ENCODE measurements at places on chromosomes 7 and 10.

DNA sequence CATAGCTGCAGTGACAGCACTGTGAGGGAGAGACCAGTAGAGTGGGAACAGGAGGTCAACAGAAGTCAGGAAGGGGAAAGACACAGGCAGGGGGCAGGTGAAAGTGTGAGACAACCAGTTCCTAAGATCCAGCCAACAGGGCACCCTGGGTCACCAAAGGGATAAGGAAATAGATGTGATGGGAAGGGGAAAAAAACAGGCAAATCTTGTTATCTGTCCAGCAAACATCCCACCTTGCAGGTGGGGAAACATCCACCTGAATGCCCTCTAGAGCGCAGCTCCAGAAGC is 42.5 kb downstream of the DPCD start:
- DNase-seq = no peak

- DNase-seq = no peak
Observed at GRCh38 chr10:76302481-76302880, 871.1 kb downstream of the LRMDA start.

DNA sequence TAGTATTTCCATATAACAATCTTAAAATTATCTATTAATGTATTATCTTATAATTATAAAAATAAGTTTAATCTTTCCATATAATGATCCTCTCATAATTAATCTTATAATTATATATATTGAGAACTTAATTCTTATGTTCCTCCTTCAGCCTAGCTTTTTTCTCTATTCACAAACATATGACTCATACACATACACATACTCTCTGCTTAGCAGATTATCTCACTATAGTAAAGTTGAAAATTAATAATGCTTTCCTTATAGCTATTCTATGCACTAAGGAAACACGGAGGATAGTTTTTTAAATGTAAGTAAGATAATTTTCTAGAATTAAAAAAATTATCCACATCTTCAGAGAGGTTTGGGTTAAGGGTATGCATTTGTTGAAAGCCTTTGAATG is 47.7 kb upstream of the ITGB8 start:
- no peak for DNase-seq

DNA sequence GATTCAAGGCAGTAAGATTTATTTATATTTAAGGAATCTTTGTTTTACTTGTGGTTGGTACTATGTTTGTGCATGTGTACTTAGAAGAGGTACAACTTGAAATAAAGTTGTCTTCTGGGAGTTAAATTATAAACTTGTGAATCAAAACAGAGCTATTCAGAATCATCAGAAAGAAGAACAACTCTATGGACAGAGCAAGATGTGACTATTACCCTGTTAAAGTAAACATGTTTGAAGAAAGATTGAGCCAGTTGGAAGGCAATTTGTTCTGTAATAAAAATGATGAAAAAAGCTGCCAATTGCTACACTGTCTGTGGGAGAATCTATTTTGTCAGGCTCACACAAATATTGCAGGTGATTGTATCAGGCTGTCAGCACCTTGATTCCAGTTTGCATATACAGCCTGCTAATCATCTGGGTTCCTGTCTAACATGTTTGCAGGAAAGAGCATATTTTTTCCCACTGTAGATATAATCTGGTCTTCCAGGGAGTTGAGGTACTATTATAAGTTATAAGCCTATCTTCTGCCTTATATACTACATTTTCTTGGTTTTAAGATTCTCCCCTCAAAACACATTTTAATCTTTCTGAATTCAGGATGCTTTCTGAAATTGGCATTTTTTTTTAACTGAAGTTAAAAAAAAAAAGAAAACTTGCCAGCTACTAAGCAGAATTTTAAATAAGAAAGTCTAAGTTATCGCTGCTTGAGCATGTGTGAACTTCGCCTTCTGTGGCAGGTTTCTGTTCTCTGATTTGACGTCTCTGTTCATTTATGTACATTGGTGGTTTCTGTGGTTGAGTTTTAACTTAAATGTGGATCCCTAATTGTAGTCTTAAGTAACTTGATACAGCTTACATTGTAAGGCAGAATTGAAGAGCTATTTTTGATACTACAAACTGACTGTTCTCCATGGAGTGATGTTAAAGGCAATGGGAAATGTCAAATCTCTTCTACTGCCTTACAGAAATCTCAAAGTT is 46.0 kb downstream of the ZNRF2 start:
- DNase-seq = no peak

- no peak for DNase-seq
Observed at GRCh38 chr10:129537151-129537550, 70.1 kb downstream of the MGMT start.

- peak; percentile 56 for DNase-seq
Observed at GRCh38 chr7:39453743-39454355, 112.4 kb upstream of the YAE1 start.

- DNase-seq = no peak
Observed at GRCh38 chr10:129715805-129716204, 248.3 kb downstream of the EBF3 start.

GRCh38 chr7:27150568-27151340 is 1.6 kb downstream of the HOXA3 start:
- peak; percentile 72 for DNase-seq

All from neural crest cell (in vitro differentiated cells).